Left kidney (tissue), 8 donors: ENCODE measurements at places on chromosomes 13 and 19. TPM values are rescaled to one million over a fixed set of nuclear protein-coding genes. Genes with fewer than 3 reads are reported as not detected.

Gene TTYH1
- 7.8 TPM for polyA plus RNA-seq

Gene IGFL3
- not detected for polyA plus RNA-seq

Gene SELENOV
- 10.1 TPM for polyA plus RNA-seq

Gene MIR17HG
- 7.0 TPM for polyA plus RNA-seq

Gene KLK6
- 28.0 TPM for polyA plus RNA-seq

Gene CEACAM16
- not detected for polyA plus RNA-seq

Gene TMEM150B
- polyA plus RNA-seq = 1.5 TPM

Gene MCF2L
- polyA plus RNA-seq = 29.2 TPM

Gene SHD
- 2.4 TPM for polyA plus RNA-seq

Gene ZNF132
- 16.7 TPM for polyA plus RNA-seq

Gene CD79A
- polyA plus RNA-seq = 0.40 TPM

Gene SULT2A1
- polyA plus RNA-seq = 0.18 TPM

Gene SPACA4
- not detected for polyA plus RNA-seq

Gene THSD8
- 5.4 TPM for polyA plus RNA-seq

Gene MAN2B1
- polyA plus RNA-seq = 35.1 TPM

Gene SIGLEC9
- polyA plus RNA-seq = 1.4 TPM
